Glutamatergic neuron (in vitro differentiated cells): ENCODE measurements at places on chromosomes 16 and 17. TPM values are rescaled to one million over a fixed set of nuclear protein-coding genes. Genes with fewer than 3 reads are reported as not detected.

The TM4SF5 gene
- not detected for total RNA-seq

The KRTAP4-5 gene
- not detected for total RNA-seq

The APOH gene
- total RNA-seq, result not detected

The ASIC2 gene
- total RNA-seq, result 0.74 TPM

The MAF gene
- total RNA-seq, result 5.0 TPM

The HS3ST3B1 gene
- total RNA-seq, result 2.4 TPM

The ZNF319 gene
- 13.9 TPM for total RNA-seq

The PMP22 gene
- 0.56 TPM for total RNA-seq

The DLX3 gene
- 0.37 TPM for total RNA-seq

The SLFN12L gene
- not detected for total RNA-seq

The FLCN gene
- 131 TPM for total RNA-seq

The NAA38 gene
- 49.7 TPM for total RNA-seq

The GAS7 gene
- total RNA-seq, result 2.0 TPM

The HSF4 gene
- total RNA-seq, result 7.2 TPM

The PPL gene
- total RNA-seq, result 4.7 TPM

The SCARF1 gene
- total RNA-seq, result 4.0 TPM

The ZP2 gene
- not detected for total RNA-seq

The ACSM5 gene
- total RNA-seq, result not detected

The PNMT gene
- total RNA-seq, result not detected

The KCNAB3 gene
- total RNA-seq, result 12.3 TPM

The STX1B gene
- 51.6 TPM for total RNA-seq

The KRT27 gene
- total RNA-seq, result not detected

The CLEC18A gene
- total RNA-seq, result 2.5 TPM

The SOST gene
- not detected for total RNA-seq

The FA2H gene
- total RNA-seq, result not detected

The PDILT gene
- not detected for total RNA-seq
